ENCODE measurements at places on chromosomes 12 and 14.

DNA sequence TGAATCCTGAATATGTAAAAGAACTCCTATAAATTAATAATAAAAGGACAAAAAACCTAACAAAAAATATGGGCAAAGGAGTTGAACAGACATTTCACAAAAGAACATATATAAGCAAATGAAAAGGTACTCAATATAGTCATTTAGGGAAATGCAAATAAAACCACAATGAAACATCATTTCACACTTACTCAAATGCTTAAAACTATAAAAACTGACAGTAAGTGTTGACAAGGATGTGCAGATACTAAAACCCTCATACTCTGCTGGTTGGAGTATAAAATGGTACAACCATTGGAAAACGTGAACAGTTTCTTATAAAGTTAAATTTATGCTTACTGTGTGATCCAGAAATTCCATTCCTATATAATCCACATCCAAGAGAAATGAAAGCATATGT, 247.1 kb downstream of the GXYLT1 start:
- DNase-seq: no peak

DNA sequence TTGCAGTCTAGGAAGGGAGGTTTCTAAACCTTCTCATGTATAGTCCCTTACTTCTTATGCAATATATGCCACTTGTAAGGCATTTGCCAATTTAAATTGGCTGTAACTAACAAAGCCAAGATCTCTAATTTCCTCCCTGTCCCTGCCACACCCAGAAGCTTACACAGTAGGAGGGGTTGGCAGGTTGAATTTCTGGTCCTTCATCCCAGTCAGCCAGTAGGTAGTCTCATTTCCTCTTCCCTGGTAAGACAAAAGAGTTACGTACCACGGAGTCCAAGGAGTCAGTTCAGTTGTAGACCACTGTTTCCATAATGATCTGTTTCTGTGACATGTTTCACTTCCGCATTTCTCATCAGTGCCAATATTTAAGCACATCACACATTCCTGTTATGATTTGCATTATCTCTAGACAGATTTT, 47.0 kb upstream of the PLBD1 start:
- DNase-seq: no peak

DNA sequence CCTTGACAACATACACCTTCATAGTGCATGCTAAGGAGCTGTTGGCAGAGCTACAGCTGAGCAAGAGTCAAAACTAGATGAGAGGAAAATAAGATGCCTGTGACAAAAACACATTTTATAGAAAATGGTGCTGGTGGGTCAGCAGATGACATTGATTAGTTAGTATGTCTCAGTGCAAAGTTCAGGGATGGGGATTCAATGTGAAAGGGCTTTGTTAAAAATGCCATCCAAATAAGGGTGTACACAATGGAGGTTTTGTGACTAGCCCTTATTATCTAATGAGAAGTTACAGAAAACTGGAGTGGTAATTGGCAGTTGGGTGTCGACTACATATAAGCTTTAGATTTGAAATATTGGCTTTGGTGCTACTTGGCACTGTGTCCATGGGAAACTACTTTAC, 169.0 kb downstream of the MON2 start:
- DNase-seq: no peak

DNA sequence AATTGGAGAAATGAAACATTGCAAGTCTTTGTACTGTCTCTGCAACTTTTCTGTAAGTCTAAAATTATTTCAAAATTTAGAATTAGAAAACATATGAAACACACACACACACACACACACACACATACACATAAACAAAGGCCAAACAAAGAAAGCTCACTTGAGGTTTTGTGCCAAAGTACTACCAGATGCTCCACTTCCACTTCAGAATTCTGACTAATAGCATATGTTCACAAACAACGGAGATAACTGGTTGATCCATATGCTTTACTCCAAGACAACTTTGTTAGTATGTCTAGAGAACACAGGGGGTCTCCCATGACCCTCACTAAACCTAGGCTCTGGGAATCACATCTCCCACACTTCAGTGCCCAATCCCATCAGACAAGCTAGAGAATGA, 133.8 kb upstream of the CLEC14A start:
- no peak for DNase-seq

- DNase-seq: peak; percentile 32
Observed at GRCh38 chr12:81257947-81258551, 180.2 kb downstream of the ACSS3 start.

DNA sequence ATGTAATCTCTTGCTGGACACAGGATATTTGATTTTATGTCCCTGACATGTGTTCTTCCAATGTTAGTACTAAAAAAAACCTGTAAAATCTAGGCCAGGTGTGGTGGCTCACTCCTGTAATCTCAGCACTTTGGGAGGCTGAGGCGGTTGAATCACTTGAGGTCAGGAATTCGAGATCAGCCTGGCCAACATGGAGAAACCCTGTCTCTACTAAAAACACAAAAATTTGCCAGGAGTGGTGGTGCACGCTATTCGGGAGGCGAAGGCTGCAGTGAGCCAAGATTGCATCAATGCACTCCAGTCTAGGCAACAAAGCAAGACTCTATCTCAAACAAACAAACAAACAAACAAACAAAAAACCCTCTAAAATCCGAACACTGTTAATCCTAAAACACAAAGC, 68.0 kb downstream of the FERMT2 start:
- no peak for DNase-seq

DNA sequence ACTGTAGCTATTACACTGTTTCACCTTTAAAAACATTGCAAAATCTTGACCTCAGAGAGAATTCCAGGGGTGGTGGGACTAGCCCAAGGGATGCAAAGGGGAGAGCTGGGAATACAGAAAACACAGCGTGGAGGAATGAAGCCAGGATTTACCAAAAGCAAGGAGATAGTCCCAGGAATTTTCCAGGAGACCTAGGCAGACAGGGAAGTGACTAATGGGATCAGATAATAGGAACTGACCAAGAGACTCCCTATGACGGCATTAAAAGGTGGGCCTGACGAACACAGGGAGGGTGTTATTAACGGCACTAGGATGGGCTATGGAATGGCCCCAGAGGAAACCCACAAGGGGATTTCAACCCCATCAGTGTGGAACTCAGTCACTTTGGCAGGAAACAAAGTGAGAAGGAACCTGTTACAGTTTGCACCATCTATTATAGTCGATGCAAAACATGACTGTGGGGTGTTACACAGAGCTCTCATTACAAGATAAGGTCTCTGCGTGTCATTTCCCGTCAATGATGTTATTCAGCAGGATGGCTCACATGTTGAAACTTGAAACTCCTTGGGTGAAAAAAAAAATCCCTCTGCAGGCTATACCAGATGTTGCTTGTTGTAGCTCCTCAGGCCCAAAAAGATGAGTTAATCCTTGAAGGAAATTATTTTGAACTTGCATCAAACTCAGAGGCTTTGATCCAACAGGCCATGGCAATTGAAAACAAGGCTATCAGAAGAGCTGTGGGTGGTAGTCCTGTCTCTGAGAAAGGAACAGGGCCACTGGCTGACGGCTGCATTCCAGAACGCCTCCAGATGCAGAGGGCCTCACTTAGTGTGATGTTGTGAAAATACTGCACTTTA, 58.7 kb downstream of the DRAM1 start:
- peak; percentile 95 for DNase-seq

DNA sequence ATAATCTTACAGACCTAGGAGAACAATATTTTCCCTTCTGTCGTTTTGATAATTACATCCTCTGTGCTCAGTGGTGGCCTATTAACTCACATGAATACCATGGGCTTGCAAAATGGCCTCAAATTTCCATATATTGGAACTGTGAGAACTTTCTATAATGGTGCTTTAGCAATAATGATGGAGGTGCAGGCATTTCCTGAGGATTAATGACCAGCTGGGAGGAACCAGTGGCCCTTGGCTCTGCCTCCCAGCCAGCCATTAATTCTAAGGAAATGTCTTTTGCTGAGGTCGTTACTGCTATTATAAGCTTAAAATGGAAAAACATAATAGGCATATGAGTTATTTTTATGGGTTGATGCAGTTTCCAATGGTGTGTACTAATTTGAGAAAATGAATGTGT, 33.6 kb downstream of the HMGA2 start:
- DNase-seq: no peak

- no peak for DNase-seq
Observed at GRCh38 chr12:79655036-79655435, 35.7 kb downstream of the PAWR start.

DNA sequence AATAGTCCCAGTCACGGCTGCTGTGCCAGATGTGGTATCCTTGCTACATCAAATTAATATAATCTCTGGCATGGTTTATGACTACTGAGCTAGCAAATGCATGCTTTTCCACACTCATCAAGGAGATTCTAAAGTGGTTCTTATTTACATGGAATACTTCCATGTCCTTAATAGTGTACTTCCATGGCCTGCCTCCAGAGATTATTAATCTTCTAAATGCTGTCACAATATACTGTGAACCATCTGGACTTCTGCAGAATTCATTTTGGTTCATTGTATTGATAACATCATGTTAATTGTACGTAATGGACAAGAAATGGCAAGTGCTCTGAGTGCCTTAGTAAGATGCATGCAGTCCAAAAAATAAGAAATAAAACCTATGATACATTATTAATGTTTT, 230.8 kb downstream of the NUAK1 start:
- no peak for DNase-seq

- no peak for DNase-seq
Observed at GRCh38 chr12:3241621-3242020, 164.4 kb downstream of the TSPAN9 start.

DNA sequence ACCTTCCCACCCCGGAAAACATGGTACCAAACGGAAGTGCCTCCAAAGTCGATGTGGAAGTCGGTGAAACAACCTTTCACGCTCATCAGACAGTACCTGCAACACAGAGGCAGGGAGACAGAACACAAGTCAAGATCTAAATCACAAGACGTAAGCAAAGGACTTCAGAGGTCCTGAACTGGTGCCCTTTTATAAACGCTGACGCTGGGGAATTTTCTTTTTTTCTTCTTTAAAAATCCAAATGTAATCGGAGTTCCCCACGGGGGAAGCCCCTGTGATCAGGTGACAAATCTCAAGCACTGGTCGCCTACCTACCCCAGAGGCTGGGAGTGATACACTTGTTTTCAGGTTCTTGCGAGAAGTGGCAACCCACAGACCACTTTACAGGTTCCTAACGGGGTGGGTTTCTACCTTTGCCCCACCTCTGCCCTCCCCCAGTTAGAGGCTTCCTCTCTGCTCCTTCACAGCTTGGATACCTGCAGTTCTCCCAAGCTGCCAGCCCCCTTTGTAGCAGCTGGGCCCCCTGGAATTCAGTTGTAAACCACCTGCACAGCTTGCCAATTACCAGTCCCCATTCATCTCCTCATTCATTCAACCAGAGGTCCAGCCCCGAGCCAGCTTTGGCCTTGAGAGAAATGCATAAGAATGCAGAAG, 46.2 kb downstream of the KDM2B start:
- no peak for DNase-seq

DNA sequence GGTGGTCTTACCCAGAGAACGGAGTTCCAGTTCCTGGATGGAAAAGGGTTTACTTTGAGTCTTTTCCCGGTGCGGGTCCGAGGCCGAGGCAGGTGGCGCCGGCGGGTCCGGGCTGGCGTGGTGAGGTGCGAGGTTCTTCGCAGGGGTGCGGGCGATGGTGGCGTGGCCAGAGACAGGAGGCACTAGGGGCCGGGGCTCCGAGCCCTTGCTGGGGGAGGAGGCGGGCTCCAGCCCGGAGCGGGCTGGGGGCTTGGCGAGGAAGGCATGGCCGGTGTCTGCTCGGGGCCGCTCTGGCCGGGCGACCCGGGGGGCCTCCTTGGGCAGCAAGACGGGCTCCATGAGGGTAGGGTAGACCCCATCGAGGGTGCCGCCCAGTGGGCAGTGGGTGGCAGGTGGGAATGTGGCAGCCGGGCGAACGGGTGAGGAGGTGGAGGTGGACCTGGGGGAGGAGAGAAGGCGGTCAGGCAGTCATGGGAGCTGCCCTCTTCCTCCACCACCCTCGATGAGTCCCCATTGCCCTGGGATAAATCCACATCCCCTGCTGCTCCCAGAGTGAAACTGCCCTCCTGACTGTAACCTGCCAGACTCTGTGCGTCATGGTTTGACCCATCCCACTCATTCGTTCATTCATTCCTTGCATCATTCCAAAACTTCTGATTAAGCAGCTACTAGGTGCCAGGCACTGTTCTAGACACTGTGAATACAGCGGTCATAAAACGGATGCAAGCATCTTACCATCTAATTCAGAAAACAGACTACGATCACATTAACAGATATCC, 42.0 kb downstream of the RFLNA start:
- DNase-seq: no peak

- DNase-seq: no peak
Observed at GRCh38 chr14:32078023-32078857, 1.1 kb downstream of the ARHGAP5 start.

GRCh38 chr12:92096346-92097136, 49.1 kb downstream of the BTG1 start:
- DNase-seq: no peak

GRCh38 chr12:91249054-91249453, 66.4 kb upstream of the DCN start:
- DNase-seq: no peak

- DNase-seq: no peak
Observed at GRCh38 chr12:75990189-75990912, 41.2 kb downstream of the PHLDA1 start.

- DNase-seq: peak; percentile 93
Observed at GRCh38 chr12:49489720-49490119, 49.1 kb upstream of the KCNH3 start.

All from non-pigmented ciliary epithelial cell (primary cell).